NCI-H2171 treated with DMSO at 0.1 percent for 48 hours (cell line): ENCODE measurements at places on chromosomes 2 and 18.

GRCh38 chr2:167398873-167399272 is 510.6 kb downstream of the XIRP2 start:
- peak; percentile 94 for DNase-seq

- no peak for DNase-seq
Measured at GRCh38 chr2:20677301-20678085, 10.5 kb downstream of the GDF7 start.

DNA sequence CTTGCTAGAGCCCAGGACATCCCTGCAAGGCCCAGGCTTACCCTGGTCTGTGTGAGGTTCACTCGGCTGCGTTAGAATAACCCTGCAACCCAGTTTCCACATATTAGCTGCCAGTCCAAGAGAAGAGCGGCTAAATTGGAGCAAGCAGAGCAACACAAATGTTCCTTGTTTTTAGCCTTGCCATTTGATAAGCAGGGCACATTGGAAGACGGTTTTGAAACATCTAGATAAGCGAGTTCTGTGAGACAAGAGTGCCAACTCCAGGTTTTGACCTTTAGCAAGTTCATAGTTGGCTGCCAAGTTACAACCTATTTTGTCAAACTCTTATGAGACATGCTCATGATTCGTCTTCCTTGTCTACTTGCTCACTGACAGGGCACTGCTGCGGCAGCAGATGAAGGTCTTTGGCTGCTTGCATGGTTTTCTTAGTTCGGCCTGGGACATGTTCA is 23.5 kb downstream of the DPP4 start:
- no peak for DNase-seq

DNA sequence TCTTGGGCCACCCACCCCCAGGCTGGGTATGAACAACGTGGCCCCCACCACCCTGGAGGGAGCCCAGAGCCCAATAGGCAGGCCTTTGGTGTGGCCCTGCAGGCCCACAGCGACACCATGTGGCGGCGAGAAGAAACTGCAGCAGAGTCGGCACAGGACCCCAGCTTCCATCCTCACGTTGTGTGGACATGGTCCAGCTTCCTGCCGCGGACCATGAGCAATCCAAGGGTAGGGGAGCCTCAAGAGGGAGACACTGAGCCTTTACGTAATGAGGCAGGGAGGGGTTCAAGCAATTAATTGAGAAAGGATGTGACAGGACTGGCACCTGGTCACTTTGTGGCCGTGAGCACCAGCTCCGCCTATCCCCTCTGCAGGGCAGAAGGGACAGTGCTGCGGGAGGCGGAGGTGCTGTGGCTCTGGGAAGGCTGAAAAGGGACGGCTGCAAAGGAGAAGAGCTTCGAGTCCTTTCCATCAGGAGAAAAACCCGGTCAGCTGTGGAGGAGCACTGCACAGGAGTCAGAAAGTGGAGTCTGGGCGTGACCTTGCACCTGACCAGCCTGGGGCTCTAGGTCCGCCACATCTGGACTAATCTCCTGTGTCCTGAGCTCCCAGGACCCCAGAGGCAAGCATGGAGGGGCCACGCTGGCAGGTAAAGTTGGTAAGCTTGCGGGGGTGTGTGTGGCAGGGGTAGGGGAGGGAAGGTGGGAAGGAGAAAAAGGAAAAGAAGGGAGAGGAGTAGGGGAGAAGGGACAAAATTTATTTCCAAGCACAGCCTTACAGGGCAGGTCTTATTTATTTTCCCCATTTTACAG is 44.9 kb downstream of the TMEM37 start:
- peak; percentile 18 for DNase-seq

GRCh38 chr2:229601396-229601795 is 113.0 kb downstream of the DNER start:
- no peak for DNase-seq

- no peak for DNase-seq
Measured at GRCh38 chr2:134190807-134191203, 63.1 kb upstream of the MGAT5 start.

GRCh38 chr18:25470062-25470461 is 118.1 kb upstream of the ZNF521 start:
- no peak for DNase-seq

DNA sequence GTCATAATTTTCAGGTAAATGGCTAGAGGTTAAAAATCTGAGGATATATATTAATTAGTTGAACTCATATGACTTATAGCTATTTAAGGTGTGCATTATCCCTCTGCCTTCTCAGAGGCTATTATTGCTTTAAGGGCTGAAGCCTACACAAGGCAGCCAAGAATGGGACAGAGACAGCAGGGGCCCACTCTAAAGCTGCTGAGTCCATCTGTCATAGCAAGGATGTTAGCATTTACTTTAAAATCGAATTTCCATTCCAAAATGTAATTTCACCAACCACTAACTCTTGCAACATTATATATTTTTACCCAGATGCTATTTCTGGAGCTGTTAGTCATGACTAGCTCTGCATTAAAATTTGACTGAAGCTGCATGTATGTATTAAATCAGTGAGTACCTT is 236.3 kb upstream of the FSIP2 start:
- DNase-seq, result peak; percentile 69

GRCh38 chr2:47675196-47675825 is 107.6 kb upstream of the MSH6 start:
- no peak for DNase-seq

GRCh38 chr2:137411585-137411984 is 552.7 kb upstream of the HNMT start:
- no peak for DNase-seq

GRCh38 chr2:44926957-44927356 is 14.5 kb upstream of the SIX3 start:
- no peak for DNase-seq

- no peak for DNase-seq
Measured at GRCh38 chr2:100397118-100397860, 20.2 kb downstream of the CHST10 start.

DNA sequence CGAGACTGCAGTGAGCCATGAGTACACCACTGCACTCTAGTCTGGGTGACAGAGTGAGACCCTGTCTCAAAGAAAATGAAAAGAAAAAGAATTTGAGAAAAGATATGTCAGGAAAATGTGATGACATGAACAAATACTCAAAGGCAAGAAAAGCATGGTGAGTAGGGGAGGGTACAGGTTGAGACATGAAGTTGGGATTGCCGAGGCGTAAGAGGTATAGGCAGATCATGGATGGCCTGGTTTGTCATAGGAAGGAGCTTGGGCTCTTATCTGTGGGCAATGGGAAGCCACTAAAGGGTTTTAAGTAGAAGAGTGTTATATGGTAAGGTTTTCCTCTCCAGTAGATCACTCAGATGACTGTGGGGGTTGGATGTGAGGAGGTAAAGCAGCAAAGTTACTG is 32.3 kb downstream of the SPAST start:
- DNase-seq, result no peak

DNA sequence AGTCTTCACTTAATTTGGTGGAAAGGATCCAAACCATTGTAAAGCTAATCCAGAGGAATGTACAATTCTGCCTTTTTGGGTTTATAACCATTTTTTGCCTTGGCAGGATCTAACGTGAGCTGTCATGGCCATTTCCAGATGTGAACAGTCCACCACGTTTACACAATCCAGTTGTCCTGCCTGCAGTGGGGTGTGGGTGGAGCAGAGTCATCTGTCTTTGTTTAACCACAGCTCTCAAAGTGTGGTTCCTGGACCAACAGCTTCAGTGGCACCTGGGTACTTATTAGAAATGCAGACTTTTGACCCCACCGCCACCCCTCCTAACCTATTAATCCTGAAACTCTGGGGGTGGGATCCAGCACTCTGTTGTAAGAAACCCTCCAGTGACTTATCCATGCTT is 35.9 kb downstream of the FHOD3 start:
- DNase-seq, result no peak

DNA sequence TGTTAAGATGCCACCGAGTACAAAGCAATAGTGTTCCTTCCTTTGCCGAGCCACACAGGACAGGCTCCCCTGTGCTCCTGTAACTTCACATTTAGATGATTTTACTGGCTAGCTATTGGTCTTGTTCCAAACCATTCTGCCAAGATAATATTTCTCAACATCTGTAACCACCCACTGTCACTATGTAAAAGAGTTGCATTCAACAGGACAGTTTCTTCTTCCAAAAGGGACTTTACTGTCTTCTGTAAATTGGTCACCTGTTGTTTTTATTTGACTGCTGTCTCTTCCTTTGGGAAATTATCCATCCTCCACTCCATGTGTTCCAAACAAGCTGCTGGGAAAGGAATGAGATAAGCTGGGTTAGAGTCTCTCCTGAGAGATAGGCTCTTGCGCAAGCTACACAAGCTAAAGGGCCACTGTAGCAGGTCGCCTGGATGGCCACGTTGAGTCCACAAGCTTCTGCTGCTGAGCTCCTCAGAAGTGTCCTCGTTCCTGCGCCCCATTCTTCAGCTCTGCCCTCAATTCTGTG is 14.4 kb upstream of the BZW1 start:
- no peak for DNase-seq

DNA sequence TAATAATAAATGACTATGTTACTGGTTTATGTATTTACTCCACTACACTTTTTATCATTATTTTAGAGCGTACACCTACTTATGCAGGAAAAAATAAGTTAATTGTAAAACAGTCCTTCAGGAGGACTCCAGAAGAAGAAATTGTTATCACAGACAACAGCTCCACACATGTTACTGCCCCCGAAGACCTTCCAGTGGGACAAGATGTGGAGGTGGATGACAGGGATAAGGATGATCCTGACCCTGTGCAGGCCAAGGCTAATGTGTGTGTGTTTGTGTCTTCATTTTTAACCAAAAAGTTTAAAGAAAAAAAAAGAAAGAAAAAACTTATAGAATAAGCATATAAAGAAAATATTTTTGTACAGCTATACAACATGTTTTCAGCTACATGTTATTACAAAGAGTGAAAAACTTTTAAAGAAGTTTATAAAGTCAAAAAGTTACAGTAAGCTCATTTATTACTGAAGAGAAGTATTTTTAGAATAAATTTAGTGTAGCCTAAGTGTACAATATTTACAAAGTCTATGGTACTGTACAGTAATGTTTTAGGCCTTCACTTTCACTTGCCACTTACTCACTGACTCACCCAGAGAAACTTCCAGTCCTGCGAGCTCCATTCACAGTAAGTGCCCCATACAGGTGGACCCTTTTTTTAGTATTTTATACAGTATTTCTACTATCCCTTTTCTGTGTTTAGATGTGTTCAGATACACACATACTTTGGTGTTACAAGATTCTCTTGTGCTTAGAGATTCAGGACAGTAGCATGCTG is 7.5 kb downstream of the TGFBRAP1 start:
- DNase-seq, result no peak

GRCh38 chr2:158325031-158325781 is 131.3 kb downstream of the CCDC148 start:
- no peak for DNase-seq

GRCh38 chr2:129922571-129923264 is 56.7 kb upstream of the RAB6C start:
- peak; percentile 58 for DNase-seq

DNA sequence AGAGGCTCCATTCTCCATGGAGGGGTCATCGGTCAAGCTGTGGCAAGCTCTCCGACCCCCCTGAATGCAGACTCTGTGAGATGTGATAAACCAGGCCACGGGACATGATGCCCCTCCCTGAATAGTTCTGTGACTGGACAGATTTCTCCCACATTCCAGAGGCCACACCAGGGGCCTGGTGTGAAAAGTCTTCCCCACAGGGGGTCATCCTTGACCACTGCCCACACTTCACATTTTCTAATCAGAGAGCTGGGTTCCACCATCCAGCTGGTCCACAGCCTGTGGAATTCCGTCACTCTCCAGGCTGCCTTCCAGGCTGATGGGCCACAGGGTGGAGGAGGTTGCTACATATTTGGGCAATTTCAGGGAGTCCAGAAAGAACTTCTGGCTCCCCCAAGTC is 51.3 kb upstream of the CYRIA start:
- DNase-seq, result no peak

DNA sequence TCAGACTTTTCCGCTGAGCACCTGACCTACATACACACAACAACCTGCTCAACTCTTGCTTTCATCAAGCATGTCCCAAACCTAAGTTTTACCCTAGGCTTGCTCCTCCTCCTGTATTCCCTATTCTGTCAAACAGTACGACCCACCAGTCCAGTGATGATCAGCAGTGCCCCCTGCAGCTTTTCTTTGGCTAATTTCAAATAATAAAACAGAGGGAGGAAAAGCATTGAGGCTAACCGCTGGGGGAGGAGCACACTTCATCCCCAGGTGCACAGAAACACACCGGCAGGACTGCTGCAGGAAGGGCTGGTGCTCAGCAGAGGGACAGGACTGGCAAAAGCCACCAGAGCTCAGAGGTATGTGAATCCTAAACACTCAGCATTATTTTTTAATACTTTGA is 21.2 kb downstream of the E2F6 start:
- DNase-seq, result no peak

DNA sequence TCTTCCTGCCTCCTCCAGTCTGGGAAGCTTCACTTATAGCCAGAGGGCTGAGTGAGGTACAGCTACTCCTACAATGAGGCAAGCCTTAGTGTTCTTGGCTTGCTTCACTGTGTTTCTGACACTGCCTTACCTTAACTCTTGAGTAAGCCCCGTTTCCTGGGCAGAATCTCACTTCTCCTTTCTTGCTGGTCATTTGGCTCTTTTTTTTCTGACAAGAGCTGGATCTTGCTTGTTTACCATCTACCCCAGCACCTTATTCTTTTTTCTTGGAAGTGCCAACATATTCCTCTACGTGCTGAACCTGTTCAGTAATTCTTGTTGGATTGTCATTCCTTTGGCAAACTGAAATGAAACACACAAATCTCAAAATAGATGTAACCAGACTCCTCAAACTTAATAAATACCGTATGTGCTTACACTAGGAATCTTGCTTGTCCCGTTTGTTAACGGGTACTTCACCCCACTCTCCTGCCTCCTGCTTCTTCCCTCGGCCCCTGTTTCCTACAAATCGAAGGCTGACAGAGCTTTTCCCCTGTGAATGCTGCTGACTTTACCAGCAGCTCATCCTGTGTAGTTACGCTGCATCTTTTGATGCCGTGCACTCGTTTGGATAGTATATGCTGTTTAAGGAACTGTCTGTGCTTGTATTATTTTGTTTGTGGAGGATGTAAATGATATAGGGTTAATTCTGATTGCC is 132.2 kb downstream of the FMNL2 start:
- DNase-seq, result no peak

DNA sequence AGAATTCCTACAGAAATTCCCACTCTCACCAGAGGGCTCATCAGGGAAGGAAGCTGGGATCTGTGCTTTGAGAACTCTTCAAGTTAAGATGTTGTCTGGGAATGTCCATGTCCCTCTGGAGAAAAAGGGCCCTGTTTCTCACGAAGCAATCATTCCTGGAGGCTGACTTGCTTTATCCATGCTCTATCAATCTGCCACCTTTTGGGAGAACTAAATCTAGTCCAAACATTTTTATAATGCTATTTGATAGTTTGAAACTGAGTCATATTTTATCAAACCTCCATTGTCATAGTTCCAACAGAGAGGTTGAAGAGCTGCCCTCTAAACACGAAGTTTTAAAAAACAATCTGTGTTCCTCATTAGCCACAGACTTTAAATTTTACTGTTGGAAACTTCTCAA is 219.2 kb downstream of the MTX2 start:
- DNase-seq, result no peak

GRCh38 chr18:40063488-40063887 is 1891.5 kb upstream of the PIK3C3 start:
- DNase-seq, result no peak

- DNase-seq, result no peak
Measured at GRCh38 chr2:33607251-33607721, 8.2 kb upstream of the FAM98A start.

- no peak for DNase-seq
Measured at GRCh38 chr2:96955762-96956161, 30.6 kb downstream of the FAM178B start.

- DNase-seq, result peak; percentile 15
Measured at GRCh38 chr2:191836853-191837769, 9.8 kb downstream of the CAVIN2 start.
